Stimulated activated CD4-positive, alpha-beta T cell treated with anti-CD3 and anti-CD28 coated beads, Interleukin-1b, Interleukin-23, amount 100 ng/mL, for 1 hour (primary cell): ENCODE measurements at places on chromosomes 13 and 19.

- no peak for DNase-seq
Measured at GRCh38 chr19:13022111-13022858, 27.0 kb downstream of the NFIX start.

GRCh38 chr13:102642475-102642874 lies 45.7 kb downstream of the TPP2 start:
- no peak for DNase-seq

DNA sequence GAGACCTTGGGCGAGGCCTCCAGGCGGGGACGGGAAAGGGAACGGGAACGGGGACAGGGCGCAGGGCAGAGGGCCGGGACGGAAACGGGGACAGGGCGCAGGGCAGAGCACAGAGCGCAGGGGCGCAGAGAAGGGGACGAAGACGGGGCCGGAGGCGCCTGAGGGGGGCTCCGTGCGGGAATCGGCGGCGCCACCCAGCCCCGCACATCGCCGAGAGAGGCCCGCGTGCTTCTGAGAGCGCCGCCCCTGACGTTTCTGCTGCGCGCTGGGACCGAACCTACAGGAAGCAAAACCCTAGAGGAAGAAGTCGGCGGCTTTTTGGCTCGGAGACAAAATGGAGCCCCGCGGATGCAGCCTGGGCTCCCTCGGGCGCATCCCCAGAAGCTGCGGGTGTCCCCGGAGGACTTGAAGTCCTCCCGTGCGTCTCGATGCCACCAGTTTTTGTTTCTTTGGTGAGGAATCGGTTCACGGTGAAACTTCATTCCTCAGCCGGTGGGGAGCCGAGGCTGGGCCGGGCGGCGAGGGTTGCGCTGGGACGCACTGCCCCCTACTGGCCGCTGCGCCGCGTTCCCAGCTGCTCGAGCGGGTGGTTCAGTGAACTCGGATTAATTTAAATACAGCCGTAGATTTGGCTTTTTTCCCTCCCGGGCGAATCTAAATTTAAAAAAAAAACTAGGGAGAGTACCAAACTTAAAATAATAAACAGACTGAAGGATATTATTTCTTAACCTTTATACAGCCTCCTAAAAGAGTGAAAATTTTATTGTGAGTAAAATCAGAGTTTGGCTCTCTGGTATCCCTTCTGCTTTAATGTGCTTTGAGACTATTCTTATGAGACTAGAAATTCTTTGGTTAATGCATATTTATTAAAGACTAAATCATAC lies 350.0 kb upstream of the ARGLU1 start:
- DNase-seq = peak; percentile 51

GRCh38 chr19:2097203-2097885 lies 629 bp downstream of the IZUMO4 start:
- no peak for DNase-seq

DNA sequence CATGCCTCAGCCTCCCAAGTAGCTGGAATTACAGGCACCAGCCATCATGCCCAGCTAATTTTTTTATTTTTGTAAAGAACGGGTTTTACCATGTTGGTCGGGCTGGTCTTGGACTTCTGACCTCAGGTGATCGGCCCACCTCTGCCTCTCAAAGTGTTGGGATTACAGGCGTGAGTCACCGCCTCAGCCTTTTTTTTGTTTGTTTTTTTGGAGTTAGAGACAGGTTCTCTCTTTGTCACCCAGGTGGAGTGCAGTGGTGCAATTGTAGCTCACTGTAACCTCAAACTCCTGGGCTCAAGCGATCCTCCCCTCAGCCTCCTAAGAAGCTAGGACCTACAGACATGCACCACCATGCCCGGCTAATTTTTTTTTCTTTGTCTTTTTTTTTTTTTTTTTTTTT lies 15.6 kb upstream of the NOTCH3 start:
- DNase-seq = no peak

DNA sequence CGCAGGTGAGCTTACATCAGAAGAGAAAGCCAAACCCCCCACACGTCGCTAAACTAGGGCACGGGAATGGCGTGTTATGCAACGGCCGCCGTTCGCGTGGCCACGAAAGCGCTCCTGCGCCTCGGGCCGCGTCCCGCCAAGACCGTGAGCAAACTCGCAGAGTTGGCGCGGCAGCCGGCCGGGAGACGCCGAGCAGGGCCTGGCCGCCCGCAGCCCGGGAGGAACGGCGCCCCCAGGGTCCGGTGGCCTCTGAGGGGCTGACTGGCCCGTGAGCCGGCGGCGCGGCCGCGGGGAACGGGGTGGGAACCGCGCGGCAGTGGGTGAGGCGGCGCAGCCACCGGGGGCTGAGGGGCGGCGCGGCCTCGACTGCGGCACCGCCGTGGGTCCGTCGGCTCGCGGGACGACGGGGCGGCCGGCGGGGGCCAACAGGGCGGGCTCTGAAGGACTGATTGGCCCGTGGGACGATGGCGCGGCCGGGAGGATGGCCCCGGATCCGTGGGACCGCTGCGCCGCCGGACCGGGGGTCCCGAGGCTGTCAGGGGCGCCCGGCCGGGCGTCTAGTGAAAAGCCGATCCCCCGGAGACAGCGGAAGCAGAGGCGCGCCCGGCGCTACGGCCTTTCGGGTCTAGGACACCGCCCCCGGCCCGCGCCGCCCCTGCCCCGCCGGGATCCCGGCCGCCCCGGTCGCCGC lies 903 bp downstream of the LATS2 start:
- no peak for DNase-seq

DNA sequence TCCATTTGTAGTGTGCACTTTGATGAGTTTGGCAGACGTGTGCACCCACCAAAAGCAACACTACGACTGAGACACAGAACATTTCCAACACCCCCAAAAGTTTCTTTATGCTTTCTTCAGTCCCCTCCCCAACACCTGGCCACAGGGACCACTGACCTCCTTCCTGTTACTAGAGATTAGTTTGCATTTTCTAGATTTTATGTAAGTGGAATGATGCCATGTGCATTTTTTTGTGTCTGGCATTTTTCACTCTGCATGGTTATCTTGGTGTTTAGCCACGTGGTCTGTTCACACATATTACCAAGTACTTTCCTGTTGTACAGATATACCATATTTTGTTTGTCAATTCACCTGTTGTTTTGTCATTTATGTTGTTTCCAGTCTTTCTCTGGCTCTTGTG lies 44.6 kb upstream of the URI1 start:
- DNase-seq = no peak

GRCh38 chr13:97110936-97111335 lies 111.2 kb upstream of the MBNL2 start:
- DNase-seq = no peak

DNA sequence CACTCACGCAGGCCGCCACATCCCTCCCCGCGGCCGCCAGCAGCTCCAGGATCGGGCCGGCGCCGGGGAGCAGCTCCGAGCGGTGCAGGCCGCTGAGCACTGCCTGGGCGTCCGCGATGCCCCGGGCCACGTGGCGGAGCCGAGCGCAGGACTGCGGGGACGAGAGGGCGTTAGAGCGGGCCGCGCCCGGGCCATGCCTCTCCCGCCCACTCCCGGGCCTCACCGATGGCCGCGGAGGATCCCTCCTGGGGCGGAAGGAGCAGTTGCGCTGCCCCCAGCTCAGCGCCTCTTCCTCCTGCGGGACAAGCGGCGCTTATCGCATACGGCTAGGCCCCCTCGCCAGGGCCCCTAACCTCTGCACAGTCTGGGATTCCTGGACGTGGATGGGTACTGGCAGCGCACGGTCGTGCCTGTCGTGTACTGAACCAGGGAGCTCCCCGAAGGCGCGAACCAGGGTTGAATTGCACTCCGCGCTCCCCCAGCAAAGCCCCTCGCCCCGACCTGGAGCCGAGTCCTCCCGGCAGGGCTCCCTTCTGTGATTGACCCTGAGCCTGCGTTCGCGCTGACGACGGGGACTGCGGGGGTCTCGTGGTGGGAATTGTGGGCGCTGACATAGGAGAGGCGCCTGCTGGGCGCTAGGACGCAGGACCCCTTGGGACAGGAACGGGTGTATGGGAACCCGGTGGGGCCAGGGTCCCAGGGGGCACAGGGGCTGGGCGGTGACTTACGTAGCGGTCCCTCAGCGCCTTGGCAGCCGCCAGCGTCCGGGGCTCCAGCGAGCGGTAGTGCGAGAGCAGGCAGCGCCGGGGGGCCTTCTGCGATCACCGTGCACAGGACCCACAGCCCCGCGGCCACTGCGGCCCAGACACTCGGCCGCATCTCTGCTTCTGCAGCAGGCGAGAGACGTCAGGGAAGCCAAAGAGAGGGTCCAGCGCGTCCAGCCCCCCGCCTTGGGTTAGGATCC lies 673 bp downstream of the IFNL4 start:
- DNase-seq = no peak

GRCh38 chr19:313988-314815 lies 23.0 kb upstream of the PLPP2 start:
- DNase-seq = no peak

GRCh38 chr19:19540715-19541515 lies 2.9 kb downstream of the CILP2 start:
- DNase-seq = peak; percentile 64

DNA sequence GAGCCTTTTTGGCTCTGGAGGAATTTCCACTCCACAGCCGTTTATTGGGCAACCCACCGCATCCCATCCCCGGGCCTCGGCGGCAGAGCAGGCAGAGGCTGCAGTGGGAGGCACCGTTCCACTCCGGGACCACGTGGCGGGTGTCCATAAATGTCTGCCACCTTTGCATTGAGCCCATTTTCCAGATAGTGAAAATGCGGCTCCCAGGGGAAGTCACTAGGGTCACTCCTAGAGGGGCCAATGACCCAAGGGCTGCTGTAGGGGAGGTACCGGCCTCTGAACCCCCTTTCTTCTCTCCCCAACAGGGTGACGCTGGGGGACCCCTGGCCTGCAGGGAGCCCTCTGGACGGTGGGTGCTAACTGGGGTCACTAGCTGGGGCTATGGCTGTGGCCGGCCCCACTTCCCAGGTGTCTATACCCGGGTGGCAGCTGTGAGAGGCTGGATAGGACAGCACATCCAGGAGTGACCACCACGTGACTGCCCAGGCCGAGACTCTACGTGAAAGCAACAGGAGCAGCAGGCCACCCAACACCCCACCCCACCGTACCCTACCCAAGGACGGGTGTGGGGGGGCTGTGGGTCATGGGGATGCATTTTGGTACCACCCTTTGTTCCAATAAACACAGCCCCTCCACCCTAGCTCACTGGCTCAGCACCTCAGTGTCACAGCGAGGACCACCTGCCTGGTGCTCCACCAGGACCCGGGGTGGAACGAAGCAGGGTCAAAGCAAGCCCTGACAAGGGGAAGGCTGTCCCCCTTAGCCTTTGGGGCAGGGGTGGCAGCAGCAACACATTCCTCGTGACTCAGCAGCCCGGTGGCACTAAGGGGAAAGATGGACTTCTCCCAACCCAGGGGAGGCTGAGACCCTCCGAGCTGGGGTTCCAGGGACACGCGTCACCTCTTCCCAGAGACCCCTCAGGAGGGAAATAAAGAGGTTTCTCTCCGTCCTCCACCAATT lies 1.5 kb downstream of the TIMM13 start:
- no peak for DNase-seq
